ENCODE measurements at places on chromosomes 4 and X. TPM values are rescaled to one million over a fixed set of nuclear protein-coding genes. Genes with fewer than 3 reads are reported as not detected.

DNA sequence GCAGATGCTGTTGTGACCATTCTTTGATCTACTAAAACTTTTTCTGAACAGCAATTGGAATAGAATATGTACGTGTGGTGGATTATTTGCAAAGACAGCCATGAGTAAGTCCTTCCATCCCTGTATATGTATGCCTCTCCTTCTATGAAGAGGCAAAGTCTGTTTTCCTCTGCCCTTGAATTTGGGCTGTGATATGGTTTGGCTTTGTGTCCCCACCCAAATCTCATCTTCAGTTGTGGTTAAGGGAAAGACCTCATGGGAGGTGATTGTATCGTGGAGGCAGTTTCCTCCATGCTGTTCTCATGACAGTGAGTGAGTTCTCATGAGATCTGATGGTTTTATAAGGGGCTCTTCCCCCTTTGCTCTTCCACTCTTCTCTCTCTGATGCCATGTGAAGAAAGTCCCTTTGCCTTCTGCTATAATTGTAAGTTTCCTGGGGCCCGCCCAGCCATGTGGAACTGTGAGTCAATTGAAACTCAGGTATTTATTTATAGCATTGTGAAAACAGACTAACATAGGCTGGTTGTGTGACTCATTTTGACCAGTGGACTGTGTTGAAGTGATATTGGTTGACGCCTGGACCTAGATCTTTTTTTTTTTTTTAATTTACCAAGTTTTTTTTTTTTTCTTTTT, 108.3 kb upstream of the CAMK2D start:
- peak; percentile 25 for DNase-seq

The PNCK gene
- not detected for total RNA-seq

GRCh38 chr4:123398853-123399626, 2.4 kb downstream of the SPRY1 start:
- DNase-seq, result no peak

- no peak for DNase-seq
These were observed 4.0 kb upstream of the PCDH7 start for GRCh38 chr4:30716158-30716557.

GRCh38 chrX:13647709-13648212, 5.2 kb upstream of the TCEANC start:
- peak; percentile 77 for DNase-seq

DNA sequence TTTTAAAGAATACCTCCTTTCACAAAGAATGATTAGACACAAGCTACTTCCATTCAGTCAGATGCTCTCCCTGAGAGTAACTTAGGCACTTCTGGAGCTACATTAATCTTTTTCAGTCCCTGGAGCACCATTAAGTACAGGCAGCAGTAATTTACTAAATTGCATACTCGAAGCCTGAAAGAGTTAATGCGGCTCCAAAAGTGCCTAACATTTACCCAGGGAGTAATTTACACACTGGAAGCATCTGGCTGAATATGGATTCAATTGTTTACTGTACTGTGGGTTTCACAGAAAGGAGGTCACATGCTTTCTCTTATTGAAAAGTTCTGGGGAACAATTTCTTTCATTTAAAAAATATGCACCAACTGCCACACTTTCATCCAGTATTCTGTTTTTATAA, 260.8 kb upstream of the TENM3 start:
- DNase-seq, result no peak

The POF1B gene
- not detected for total RNA-seq

GRCh38 chr4:143381189-143382118, 44.8 kb downstream of the GAB1 start:
- no peak for DNase-seq

The LRP2BP gene
- total RNA-seq, result 0.29 TPM

- DNase-seq, result no peak
These were observed 132.6 kb downstream of the IL15 start for GRCh38 chr4:141768954-141769353.

DNA sequence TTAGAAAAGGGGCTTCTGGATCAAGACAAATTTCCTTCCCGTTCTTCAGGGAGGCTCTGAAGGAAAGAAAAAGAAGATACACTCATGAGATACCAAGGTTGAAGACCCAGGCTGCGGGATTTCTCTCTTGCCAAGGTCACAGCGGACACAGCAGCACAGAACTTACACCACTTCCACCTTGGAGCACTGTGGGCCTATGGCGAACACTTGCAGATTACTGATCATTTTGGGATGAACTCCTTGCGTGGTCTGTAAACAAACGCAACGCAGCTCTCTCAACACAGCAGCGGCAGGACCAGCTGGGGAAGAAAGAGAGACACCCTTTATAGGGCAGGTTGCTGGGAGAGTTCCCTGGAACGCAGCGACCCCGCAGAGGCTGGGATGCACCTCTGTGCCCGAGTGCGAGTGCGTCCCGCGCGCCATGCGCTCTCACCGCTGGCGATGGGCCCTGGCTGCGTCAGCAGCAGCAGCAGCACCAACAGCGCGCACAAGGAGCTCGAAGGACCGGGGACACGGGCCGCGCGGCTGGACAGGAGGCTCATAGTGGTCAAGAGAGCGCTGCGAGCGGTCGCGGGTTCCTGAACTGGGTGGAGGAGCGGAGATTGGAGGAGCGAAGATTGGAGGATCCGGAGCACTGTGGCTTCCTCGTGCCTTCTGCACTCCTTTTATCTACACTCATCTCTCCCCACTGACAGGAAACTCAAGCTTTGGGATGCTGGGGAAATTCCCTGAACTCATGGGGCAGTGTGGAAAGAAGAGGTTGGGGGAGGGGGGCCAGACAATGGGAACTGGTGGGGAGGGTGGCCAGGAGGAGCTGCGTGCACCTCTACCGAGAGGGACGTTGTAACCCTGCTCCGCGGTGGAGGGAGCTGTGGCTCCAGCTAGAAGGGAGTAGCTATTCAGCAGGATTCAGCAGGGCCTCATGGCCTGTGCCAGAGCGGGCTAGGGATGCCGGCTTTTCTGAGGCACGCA, at the start of gene CXCL5:
Gene CXCL5, minus strand, starts transcription at position 638 of the 972 bp plus-strand sequence. Its CDS starts 96 bp downstream, at position 542.
- no peak for DNase-seq

DNA sequence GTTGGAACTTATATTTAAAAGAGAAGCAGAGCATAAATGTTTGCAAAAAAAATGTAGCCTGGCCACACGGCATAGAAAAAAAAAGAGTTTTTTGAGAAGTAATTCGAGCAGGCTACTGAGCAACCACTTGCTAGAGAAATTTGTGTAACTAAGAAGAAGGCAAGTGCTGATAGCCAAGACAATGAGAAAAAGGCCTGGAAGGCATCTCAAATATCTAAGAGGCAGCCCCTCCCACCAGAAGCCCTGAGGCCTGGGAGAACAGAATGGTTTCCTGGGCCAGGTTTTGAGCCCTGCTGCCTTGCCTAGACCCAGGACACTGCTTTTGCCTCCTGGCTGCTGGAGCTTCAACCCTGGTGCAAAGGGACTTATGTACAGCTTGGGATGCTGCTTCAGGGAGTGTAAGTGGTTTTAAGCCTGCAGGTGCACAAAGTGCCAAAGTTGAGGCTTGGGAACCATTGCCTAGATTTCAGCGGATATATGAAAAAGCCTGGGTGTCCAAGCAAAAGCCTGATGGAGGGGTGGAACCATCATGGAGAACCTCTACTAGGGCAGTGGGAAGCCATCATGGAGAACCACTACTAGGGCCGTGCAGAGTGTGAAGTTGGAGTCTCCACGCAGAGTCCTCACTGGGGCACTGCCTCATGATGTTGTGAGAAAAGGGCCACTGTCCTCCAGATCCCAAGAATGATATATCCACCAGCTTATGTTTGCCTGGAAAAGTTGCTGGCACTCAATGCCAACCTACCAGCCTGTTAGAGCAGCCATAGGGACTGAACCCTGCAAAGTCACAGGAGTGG, 9.7 kb downstream of the TECRL start:
- DNase-seq, result no peak

DNA sequence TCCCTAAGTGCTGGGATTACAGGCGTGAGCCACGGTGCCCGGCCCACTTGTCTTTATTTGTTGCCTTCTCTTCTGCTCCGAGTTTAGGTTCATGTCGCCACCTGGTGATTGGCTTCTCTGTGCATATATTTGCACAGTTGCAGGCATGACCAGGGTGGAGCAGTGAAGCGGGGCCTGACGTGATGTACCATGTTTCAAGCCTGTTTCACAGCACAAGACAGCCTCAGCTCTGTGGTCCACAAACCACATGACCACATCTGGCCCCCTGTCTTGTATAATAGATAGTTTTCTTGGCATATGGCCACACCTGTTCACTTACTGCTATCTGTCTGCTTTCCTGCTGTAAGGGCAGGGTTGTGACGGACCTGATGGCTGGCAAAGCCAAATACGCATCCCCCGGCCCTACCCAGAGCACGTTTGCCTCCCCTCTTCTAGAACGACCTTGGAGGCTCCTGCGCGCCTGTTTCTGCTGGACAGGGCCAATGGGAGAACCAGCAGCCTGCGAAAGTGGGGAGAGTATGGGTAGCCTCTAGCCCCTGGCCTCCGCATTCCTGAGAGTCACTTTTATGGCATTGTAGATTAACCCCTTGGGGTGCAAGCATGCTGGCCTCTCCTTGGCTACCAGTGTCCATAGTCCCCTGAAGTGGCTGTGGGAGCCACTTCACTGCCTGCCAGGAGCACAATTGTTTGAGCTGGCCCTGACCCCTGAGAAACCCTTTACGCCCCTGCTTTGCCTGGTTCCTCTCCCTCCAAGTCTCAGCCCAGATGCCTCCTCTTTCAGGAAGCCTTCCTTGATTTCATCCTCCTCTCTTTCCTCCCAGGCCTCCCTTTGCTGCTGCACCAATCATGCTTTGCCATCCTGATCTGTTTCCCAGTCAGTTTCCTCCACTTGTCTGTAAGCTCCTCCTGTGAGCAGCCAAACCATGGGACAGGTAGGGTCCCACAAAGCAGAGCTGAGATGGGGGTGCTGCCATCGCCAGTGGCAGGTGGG, 6.0 kb upstream of the SH3TC1 start:
- no peak for DNase-seq

The RIBC1 gene
- 0.39 TPM for total RNA-seq

- DNase-seq, result no peak
These were observed 85.9 kb downstream of the CLDN34 start for GRCh38 chrX:10052906-10053625.

The COX7B gene
- 673 TPM for total RNA-seq

GRCh38 chr4:93469560-93469959, 359.0 kb upstream of the ATOH1 start:
- DNase-seq, result no peak

DNA sequence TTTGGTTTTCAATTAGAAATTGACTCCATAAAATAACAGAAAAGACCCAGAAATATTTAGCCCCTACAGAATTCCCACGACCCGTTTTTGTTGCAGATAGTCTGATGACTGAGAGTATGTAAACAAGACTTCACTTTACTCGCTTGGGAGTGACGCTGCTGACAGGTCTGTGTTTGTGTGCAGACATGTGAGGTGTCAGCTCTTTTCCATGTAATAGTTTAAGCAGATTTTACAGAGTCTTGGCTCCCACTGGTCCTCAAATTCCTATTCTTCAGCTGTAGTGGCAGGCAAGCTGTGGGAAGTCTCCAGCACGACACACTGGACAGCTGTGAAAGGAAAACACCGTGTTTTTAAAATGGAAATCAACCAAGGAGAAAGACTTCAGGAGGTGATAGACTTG, 455.7 kb downstream of the GABRG1 start:
- DNase-seq, result no peak

- no peak for DNase-seq
These were observed 20.1 kb downstream of the LYAR start for GRCh38 chr4:4269856-4270255.

DNA sequence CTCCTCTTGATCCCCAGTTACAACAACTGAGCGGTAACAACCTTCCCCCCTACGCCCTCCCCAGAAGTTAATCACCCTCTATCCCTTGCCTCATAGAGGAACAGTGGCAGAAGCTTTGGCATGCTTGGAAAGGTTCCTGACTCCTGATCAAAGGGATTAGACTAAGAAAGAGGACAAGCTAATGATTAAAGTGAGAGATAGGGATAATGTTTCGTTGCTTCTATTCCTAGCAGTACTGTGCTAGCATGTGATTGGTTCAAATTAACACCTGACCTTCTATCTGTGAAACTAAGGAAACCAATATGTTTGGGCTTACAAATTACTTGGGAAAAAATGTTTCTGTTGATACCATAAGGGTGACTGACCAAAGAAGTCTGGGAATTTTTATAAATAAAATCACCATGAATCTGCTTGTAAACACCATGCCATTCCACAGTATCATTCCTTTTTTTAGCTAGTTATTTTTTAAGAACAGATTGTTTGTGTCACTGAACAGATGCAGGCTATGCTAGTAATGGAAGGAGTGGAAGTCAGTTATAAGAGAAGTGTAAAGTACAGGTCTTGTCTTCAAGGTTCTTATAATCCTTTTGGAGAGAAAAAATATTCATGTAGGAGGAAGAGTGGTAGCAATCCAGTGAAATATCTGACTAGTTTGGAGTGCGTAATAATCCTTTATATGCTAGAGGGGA, 11.3 kb upstream of the ATP1B4 start:
- DNase-seq, result no peak

The TAF7L gene
- total RNA-seq, result 0.08 TPM

The IL9R gene
- not detected for total RNA-seq

DNA sequence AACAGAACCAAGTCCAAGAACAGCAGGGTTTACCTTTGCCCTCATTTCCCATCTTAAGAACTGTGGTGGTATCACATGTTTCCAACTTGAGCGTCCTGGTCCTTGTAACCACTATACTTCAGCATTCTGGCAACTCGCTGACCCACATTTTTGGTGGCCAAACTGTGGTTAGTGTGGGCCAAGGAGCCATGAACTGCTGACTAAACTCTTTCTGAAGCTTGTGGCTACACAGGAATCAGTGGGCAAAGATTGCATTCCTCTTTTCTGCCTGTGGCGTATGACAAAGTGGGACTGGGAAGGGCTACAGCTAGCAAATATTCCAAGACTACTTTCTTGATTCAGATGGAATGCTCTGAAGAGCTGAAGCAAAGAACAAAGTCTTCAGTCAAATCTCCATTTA, 106.3 kb upstream of the MID1 start:
- peak; percentile 32 for DNase-seq

The TMSB15C gene
- 5.8 TPM for total RNA-seq

DNA sequence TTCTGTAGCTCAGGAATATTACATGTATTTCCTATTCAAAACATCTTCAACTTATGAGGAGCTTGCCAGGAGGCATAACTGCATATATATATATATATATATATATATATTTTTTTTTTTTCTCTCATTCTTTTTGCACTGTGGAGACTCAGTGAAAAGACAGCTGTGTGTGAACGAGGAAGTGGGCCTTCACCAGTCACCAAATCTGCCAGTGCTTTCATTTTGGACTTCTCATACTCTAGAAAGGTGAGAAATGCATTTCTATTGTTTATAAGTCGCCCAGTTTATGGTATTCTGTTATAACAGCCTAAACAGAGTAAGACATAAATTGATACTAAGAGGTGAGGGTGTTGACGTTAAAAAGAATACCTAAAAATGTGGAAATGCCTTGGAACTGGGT, 710.6 kb downstream of the TRAM1L1 start:
- DNase-seq, result no peak

- no peak for DNase-seq
These were observed 556 bp upstream of the SMARCA5 start for GRCh38 chr4:143512978-143513313.

DNA sequence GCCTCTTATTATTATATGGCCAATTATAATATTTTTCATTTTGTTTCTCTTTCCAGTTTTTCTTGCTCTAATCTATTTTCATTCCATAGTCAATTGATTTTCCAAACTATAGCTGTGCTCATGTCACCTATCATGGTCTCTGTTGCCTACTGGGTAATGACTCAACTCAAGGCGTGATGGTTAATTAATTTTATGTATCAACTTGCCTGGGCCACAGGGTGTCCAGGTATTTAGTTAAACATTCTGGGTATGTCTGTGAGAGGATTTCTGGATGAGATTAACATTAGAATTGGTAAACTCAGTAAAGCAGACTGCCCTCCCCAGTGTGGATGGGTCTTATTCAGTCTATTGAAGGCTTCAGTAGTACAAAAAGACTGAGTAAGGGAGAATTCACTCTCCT, 9.9 kb downstream of the FHIP1A start:
- DNase-seq, result no peak

The MAN2B2 gene
- 12.1 TPM for total RNA-seq

The APOO gene
- total RNA-seq, result 28.0 TPM
